ENCODE measurements at places on chromosomes 5 and 9.

- no peak for DNase-seq
Observed at GRCh38 chr5:123086376-123087055, 2.5 kb upstream of the PRDM6 start.

- no peak for DNase-seq
Observed at GRCh38 chr5:17481378-17481777, 16.7 kb upstream of the TAF11L2 start.

- DNase-seq, result no peak
Observed at GRCh38 chr9:95494416-95495371, 22.1 kb downstream of the PTCH1 start.

DNA sequence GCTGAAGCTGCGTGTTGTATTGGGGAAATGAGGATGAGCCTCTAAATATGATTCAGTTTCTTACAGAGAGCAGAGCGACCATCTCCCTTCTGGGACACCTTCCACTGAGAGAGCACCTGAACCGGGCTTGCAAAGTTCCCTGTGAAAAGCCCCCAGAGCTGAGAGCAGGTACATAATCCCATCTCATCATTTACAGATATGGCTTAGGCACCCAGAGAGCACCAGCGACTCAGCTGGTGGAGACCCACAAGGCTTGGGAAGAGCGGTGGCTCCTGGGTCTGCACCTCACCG, 324.3 kb upstream of the IRX4 start:
- DNase-seq, result no peak

DNA sequence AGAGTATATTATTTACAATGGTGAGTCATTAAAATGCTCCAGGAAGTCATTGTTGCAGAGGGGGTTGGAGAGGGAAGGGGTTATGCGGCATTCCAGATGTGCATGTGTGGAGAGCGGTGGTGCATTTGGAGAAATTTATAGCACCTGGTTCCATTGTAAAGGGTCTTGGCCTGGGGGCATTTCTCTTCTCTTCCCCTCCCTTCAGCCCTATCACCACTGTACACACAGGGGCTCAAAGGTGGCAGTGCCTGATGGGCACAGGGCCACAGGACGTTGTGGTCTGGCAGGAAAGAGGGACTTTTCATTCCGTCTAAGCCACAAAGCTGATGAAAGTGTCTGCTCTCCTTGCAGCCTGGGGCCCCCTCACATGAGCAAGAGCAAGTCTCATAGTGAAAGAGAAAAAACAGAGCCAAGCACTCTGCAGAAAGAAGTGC, 442.4 kb upstream of the ZNF462 start:
- DNase-seq, result no peak

DNA sequence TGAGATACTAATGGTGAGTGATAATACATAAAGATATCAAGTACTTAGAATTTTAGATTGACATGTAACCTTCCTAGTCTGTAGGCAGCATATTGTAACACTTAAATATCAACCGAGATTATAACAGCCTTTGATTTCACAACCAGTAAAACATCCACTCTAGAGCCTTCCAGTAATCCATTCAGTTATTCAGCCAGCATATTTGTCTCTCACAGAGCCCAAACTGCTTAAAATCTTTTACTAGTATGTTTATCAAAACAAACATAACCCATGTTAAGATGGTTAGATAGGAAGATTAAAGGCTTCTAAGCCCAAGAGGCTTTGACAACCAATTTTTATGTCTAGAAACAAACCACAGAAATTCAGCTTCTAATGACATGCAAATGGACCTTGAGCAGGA, 177.9 kb upstream of the FST start:
- DNase-seq, result no peak

GRCh38 chr9:37626708-37627292, 24.0 kb upstream of the FRMPD1 start:
- no peak for DNase-seq

GRCh38 chr9:91034521-91034920, 232.9 kb downstream of the SYK start:
- no peak for DNase-seq

- no peak for DNase-seq
Observed at GRCh38 chr5:39785410-39785809, 360.6 kb upstream of the DAB2 start.

- no peak for DNase-seq
Observed at GRCh38 chr9:127333221-127334064, 63.5 kb upstream of the SLC2A8 start.

DNA sequence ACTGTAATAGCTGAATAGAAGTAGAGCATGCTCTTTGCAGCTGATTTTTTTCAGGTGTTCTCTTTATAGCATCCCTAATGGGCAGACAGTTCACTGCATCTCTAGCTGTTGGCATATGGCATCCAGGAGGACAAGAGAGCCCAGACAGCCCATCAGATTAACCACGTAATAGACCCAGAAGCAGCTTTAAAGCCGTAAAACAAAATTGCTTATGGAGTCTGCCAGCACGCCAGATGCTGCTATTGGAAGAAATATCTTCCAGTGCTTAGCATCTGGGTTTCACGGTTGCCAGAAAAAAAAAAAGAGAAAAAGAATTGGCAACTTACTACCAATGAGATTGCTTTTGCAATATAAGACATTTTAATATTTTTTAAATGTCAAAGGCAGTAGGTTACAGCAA, 869.4 kb upstream of the NUDT12 start:
- DNase-seq, result no peak

DNA sequence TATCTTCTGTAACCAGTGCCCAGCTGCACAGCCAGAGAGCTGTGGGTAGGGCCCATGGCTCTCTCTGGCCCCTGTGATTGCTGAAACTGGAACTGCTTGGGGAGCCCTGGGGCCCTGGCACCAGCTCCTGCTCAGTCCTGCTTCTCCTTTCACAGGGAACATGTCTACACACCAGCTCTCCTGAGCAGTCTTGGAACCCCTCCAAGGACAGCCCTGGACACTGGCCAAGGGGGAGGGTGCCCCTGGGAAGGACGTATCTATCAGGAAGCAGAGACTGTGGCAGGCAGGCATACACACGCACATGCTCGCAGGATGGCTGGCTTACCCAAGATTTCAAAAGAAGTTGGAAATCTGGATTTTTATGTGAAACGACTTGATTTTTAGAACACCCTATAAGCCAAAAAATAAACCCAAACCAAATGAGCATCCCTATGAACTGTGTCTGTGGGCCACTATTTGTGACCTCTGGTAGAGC, 8.8 kb upstream of the TRAF1 start:
- DNase-seq, result peak; percentile 73

- peak; percentile 52 for DNase-seq
Observed at GRCh38 chr9:110081395-110081794, 126.6 kb downstream of the C9orf152 start.
